ENCODE measurements at places on chromosomes 4 and X. TPM values are rescaled to one million over a fixed set of nuclear protein-coding genes. Genes with fewer than 3 reads are reported as not detected.
A peak's percentile ranks its signal among the peaks of the same experiment; 100 is the strongest.

- no peak overlapping the region for H3K27ac ChIP-seq
- peaks cover 20% of the 10 kb centered on the region for H3K36me3 ChIP-seq
- H3K4me3 ChIP-seq, result no peak overlapping the region
- H3K27me3 ChIP-seq, result no peaks in the 10 kb centered on the region
- no peaks in the 10 kb centered on the region for H3K4me1 ChIP-seq
- DNase-seq, result no peak
Measured at GRCh38 chr4:1317177-1318045, 27.7 kb downstream of the MAEA start.

- no peaks in the 10 kb centered on the region for H3K4me1 ChIP-seq
- no peaks in the 10 kb centered on the region for H3K27me3 ChIP-seq
- H3K27ac ChIP-seq, result no peak overlapping the region
- no peak overlapping the region for H3K4me3 ChIP-seq
- DNase-seq, result no peak
Measured at GRCh38 chr4:117676153-117676552, 358.1 kb upstream of the NDST3 start.

- H3K4me3 ChIP-seq, result no peak overlapping the region
- no peaks in the 10 kb centered on the region for H3K36me3 ChIP-seq
- H3K27me3 ChIP-seq, result peaks cover 15% of the 10 kb centered on the region
Measured at GRCh38 chr4:8652181-8653078, 59.9 kb downstream of the CPZ start.

- no peak overlapping the region for H3K27ac ChIP-seq
- no peaks in the 10 kb centered on the region for H3K27me3 ChIP-seq
- DNase-seq, result no peak
- no peaks in the 10 kb centered on the region for H3K36me3 ChIP-seq
- no peak overlapping the region for H3K4me3 ChIP-seq
Measured at GRCh38 chrX:8067754-8068462, 103.2 kb downstream of the VCX2 start.

- H3K4me1 ChIP-seq, result no peaks in the 10 kb centered on the region
- H3K4me3 ChIP-seq, result no peak overlapping the region
- H3K27me3 ChIP-seq, result no peaks in the 10 kb centered on the region
- no peak overlapping the region for H3K27ac ChIP-seq
Measured at GRCh38 chrX:45142185-45142584, 58.5 kb downstream of the DIPK2B start.

- H3K27ac ChIP-seq, result no peak overlapping the region
- no peaks in the 10 kb centered on the region for H3K36me3 ChIP-seq
- DNase-seq, result peak; percentile 56
Measured at GRCh38 chr4:142474398-142475087, 371.6 kb downstream of the INPP4B start.

DNA sequence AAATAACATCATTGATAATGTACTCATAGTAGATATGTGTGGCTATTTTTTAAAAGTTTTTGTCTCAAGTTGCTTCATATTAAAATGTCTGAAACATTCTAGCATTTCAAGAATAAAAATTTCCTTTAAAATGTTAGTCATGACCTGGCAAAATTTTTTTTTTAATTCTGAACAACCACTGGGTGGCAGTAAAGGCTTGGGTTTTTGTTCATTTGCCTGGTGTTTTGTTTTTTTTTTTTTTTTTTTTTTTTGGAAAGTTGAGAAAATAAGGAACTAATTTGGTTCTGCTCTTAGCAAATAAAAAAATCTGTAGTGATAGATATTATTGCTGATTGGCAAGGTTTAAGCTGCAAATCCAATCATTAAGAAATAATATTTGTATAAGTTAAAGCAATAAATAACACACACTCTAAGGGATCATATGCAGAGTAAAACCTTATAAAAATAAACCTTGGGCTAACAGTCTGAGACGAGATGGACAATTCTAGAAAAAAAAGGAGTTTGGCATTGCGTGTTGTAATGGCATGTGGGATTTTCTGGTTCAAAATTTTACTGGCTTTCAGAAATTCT lies 81.4 kb downstream of the CEP44 start:
- H3K4me1 ChIP-seq, result no peaks in the 10 kb centered on the region
- no peak overlapping the region for H3K27ac ChIP-seq
- peak; percentile 64 for DNase-seq
- no peaks in the 10 kb centered on the region for H3K27me3 ChIP-seq
- no peak overlapping the region for H3K4me3 ChIP-seq

The NDST4 gene
- total RNA-seq, result not detected

DNA sequence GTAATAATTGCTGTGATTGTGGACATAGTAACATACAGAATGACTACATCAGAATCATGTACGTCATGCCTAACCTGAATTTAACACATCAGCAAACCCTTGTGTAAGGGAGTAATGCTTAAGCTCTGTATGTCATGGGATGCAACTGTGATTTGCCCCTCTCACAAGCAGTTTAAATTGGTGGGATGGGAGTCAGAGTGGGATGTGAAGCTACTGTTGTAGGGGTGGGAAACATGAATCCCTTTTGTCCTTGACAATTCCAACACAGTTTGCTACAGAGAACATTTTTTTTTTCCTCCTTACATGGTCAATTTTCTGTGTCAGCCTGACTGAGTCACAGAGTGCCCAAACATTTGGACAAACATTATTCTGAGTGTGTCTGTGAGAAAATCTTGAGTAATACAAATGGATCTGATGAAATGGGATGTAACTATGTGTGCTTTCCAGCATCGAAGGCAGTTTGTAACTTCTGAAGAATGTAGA lies 392.8 kb downstream of the GPM6A start:
- H3K4me1 ChIP-seq, result peaks cover 62% of the 10 kb centered on the region
- peak; percentile 96 for DNase-seq
- no peak overlapping the region for H3K4me3 ChIP-seq
- H3K27ac ChIP-seq, result peak overlapping the region; percentile 97

The BDH2 gene
- 57.9 TPM for total RNA-seq

The DCAF4L1 gene
- total RNA-seq, result not detected

All from GM23248 (cell line).